ENCODE measurements at places on chromosomes 16 and 17. TPM values are rescaled to one million over a fixed set of nuclear protein-coding genes. Genes with fewer than 3 reads are reported as not detected.

MFSD11 gene
- total RNA-seq: 47.2 TPM

PSME3IP1 gene
- 78.4 TPM for total RNA-seq

ARL5C gene
- total RNA-seq: not detected

TBC1D10B gene
- 40.3 TPM for total RNA-seq

TBX4 gene
- total RNA-seq: 0.35 TPM

NDRG4 gene
- 45.2 TPM for total RNA-seq

SLFN14 gene
- total RNA-seq: not detected

SLC12A3 gene
- total RNA-seq: not detected

- no peak for DNase-seq
Measured at GRCh38 chr17:47717979-47718621, 14.9 kb upstream of the TBX21 start.

- DNase-seq: no peak
Measured at GRCh38 chr16:20175358-20175757, 101.7 kb upstream of the GPR139 start.

DNA sequence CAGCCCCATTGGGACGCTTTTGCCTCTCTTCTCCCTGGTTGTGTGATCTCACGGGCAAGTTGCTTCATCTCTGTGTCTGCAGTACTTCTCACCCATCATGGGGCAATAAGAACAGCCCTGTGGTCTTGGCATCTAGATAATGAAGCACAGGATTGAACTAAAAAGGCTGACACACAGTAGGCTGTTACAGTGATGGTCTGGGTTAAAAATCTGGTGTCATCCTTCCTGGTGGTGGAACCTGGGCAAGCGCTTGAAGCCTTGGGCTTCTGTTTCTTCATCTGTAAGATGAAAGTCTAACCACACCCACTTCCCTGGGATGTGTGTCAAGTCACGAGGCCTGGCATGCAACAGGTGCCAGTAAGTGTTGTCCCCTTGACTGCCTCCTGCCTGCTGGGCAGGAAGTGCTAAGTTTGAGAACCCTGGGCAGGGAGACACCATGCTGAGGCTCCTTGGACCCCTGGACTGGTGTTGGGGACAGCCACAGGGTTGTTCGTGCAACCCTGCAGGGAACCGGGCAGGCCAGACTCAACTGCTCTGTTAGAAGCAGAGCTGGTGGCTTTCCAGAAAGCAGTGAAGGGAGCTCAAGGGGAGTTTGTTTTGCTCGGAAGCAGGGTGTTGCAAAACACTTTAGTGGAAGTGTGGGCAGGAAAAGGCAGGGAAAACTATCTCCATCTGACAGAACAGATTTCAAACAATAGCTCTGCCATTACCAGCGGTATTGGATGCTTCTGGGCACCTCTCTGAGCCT lies 5.9 kb upstream of the MAP2K3 start:
- peak; percentile 71 for DNase-seq

- no peak for DNase-seq
Measured at GRCh38 chr16:13863075-13863765, 56.7 kb upstream of the ERCC4 start.

DNA sequence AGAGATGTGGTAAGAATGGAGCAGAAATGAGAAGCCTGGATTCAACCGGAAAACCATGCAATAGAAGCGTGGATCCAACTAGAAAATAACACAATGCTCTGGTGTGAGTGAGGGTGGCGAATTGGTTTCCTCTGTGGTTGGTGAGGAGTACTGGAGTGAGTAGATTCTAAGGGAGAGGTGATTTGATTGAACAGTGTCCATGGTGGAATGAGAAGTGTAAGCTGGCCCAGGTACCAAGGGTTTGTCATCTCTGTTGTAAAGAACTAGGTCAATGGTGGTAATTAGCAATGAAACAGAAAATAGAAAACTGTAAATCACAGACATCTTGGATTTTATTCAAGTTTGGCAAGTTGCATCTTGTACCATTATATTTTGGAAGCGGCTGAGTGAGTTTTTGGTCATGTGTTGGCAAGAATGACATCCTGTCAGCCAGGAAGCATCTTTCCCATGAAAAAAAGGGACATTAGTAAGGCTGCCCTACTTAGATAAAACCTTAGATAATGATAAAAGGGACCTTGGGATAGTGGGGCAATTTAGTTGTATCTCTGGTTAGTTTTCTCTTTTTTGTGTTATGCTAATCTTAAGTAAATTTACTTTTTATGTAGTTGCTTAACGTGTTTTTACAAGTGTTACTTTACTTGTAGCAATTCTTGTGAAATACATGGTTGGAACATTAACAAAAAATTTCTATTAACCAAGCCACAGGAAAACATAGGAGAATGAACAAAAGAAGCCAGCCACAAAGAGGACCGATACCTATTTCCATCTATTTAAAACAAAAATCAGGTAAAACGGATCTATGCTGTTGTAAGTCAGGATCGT lies 20.9 kb downstream of the HSD17B2 start:
- DNase-seq: no peak

GRCh38 chr16:75794426-75794825 lies 68.1 kb upstream of the CPHXL start:
- no peak for DNase-seq

DNA sequence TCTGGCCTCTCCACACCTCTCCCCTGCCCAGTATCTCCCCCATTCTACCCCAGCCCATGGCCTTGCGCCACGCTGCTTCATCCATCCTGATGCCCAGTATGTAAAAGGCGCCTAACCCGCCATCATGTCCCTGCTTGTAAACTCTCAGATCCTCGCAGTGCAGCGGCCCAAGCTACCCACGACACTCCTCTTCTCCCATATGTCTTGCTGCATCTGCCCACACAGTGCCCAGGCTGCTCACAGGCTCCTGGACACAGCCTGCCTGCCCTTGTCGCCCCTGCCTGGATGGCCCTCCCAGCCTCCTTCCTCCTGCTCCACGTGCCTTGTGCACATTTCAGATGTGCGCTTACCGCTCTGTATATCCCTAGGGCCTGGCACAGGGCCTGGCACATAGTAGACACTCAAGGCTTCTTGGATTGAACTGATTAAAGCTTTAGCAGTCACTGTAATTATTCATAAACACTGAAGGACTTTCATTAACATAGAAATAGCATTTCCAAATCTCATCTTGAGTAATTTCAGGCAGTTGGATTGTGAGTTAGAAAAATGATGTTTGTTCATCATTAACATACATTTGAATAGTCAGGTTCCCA lies 129.1 kb downstream of the CLEC16A start:
- no peak for DNase-seq

DNA sequence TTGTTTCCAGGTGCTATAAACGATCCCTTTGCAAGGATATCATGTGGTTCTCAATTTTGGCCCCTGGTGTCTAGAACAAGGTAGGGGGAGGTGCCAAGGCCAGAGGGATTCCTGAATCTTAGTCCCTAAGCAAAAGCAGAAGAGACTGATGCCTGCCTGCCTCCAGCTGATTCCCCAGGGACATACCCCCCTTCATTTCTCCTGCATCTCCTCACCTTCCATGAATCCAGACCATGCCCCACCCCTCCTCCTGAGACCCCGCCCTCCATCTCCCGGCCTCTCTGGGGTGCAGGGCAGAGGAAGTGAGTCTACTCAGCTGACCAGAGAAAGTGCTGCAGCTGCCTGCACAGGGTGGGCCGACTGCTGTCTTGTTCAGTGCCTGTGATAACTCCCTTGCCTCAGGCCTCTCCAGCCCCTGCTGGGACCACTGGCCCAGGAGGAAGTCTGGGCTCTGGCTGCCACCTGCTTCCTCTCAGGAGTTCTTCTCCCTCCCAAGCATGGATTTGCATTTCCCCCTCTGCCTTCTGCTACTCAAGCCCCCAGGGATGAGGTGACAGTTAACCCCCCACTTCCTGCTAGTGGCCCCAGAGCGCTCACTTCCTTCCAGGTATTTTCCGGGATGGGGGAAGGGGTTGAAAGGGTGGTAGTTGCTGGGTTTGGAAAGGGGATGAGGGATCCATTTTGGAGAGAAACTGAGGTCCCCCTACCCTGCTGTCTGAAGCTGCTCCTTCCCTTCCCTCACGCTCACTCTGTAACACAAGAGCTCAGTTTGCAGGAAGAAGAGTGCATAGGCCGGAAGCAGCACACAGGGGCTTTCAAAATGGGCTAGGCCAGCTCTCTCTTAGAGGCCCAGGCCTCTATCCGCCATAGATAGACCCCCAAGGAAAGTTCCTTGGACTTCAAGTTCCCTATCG lies 10.5 kb upstream of the TSPOAP1 start:
- DNase-seq: peak; percentile 56

GRCh38 chr16:50706250-50706649 lies 12.8 kb downstream of the NOD2 start:
- DNase-seq: no peak

- no peak for DNase-seq
Measured at GRCh38 chr16:82042144-82042543, 7.1 kb downstream of the HSD17B2 start.

GRCh38 chr17:45052052-45052772 lies 780 bp upstream of the DCAKD start:
- DNase-seq: peak; percentile 53

GRCh38 chr16:17803625-17804410 lies 333.1 kb upstream of the XYLT1 start:
- DNase-seq: no peak

DNA sequence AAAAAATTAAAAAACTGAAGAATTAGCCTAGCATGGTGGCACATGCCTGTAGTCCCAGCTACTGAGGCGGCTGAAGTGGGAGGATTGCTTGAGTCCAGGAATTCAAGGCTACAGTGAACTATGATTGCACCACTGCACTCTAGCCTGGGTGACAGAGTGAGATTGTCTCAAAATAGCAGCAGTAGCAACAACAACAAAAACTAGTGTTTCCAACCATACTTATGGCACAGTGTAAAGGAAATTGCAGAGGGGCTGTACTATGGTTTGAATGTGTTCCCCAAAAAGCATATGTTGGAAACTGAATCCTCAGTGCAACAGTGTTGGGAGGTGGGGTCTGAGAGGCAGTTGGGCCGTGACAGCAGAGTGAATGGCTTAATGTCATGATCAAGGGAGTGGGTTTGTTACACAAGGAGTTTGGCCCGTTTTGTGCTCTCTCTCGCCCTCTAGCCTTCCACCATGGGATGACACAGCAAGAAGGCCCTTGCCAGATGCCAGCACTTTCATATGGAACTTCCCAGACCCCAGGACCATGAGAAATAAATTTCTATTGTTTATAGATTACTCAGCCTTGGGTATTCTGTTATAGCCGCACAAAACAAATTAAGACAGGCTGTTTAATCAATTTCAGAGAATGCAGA lies 70.0 kb downstream of the PGS1 start:
- DNase-seq: no peak

DNA sequence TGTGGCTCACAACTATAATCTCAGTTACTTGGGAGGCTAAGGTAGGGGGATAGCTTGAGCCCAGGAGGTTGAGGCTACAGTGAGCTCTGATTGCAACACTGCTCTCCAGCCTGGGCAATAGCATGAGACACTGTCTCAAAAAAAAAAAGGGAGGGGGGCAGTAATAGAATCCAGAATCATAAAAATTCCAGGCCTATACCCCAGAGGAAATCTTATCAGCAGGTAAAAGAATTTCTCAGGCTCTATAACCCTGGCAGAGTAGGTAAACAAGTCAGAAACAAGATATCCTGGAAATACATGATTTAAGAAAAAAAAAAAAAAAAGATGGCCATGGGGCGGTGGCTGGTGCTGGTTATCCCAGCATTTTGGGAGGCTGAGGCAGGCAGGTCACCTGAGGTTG lies 12.9 kb downstream of the SPAG9 start:
- DNase-seq: no peak

- no peak for DNase-seq
Measured at GRCh38 chr16:50815382-50815781, 73.5 kb downstream of the CYLD start.
